ENCODE measurements at places on chromosomes 2 and 18.

DNA sequence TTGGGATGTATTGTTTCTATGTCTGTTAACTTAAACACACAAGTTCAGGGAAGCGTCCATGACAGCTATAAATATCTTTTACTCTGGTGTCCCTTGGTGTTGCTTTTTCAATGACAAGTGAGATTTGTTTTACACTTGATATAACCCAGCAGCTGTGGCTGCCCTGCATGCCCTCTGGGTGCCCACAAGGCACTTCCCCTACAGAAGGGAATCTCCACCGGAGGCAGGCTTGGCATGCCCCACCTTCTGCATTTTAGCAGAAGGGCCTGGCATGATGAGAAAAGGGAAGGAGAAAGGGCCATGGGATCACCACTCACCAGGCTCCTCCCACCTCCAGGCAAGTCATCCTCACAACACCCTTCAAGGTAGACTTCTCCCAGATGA, 68.7 kb downstream of the TMEM247 start:
- no peak for DNase-seq

GRCh38 chr2:44821500-44821899, 120.0 kb upstream of the SIX3 start:
- DNase-seq: no peak

DNA sequence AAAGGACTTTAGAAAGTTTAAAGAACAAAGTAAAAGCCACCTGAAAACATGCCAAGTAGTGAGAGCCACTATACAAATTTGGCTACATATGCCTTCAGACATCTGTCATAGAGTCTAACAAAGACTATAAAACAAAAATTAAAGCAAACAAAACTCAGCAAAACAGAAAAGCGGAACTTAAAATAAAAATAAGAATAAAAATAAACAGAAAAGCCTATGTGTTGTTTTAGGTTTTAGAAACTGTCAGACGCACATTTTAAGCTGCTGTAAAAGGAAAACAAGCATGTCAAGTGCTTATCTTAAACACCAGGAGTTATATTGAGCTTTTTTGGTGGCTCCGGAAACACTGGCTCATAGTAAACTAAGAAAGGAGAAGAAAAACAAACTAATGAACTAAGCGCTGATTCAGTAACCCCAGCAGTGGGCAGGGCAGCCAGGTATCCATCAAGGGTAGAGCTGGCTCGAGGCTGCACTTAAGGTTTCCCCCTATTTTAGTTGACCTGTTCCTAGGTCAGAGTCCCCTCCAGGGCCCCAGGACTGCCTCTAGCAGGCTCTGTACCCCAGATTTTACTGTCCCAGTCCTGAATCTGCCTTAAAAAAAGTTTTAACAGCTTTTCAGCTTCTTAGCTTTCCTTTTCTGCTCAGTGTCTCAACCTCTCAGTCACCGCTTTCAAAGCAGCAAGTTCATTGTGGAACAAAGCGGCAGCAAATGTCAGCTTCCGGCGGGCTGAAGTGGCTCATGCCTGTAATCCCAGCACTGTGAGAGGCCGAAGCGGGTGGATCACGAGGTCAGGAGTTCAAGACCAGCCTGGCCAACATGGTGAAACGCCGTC, 15.4 kb upstream of the RMC1 start:
- no peak for DNase-seq

GRCh38 chr2:126802316-126802715, 96.4 kb upstream of the TEX51 start:
- no peak for DNase-seq

- DNase-seq: no peak
Observed at GRCh38 chr2:86062043-86062442, 43.6 kb downstream of the POLR1A start.

GRCh38 chr2:232632229-232632903, 1.0 kb upstream of the EFHD1 start:
- DNase-seq: no peak

GRCh38 chr2:131521961-131522781, 5.5 kb upstream of the CCDC74A start:
- no peak for DNase-seq

- DNase-seq: no peak
Observed at GRCh38 chr2:116820986-116821385, 993.5 kb upstream of the DDX18 start.

GRCh38 chr2:78056976-78057375, 534.8 kb upstream of the LRRTM4 start:
- no peak for DNase-seq

GRCh38 chr2:51994123-51994763, 962.3 kb upstream of the NRXN1 start:
- no peak for DNase-seq

- no peak for DNase-seq
Observed at GRCh38 chr18:34730774-34731173, 20.7 kb downstream of the DTNA start.

GRCh38 chr2:156897548-156897947, 360.0 kb upstream of the GALNT5 start:
- DNase-seq: no peak

- DNase-seq: no peak
Observed at GRCh38 chr2:221716426-221717303, 144.6 kb upstream of the EPHA4 start.

- no peak for DNase-seq
Observed at GRCh38 chr2:108119492-108119891, 120.3 kb upstream of the SULT1C3 start.

Data from stimulated activated CD4-positive, alpha-beta T cell treated with anti-CD3 and anti-CD28 coated beads, Interleukin-15, amount 100 ng/mL, for 48 hours (primary cell).